Psoas muscle (tissue), 8 donors: ENCODE measurements at places on chromosomes 11 and 22. TPM values are rescaled to one million over a fixed set of nuclear protein-coding genes. Genes with fewer than 3 reads are reported as not detected.

OR52E8 gene
- total RNA-seq, result not detected

SHISAL1 gene
- 0.11 TPM for total RNA-seq

PPFIBP2 gene
- total RNA-seq, result 19.7 TPM

SLN gene
- 2,561 TPM for total RNA-seq

OR51D1 gene
- not detected for total RNA-seq

CARNS1 gene
- total RNA-seq, result 7.0 TPM

- DNase-seq, result no peak
Measured at GRCh38 chr11:133993921-133994320, 37.2 kb upstream of the IGSF9B start.

- DNase-seq, result no peak
Measured at GRCh38 chr11:105906517-105906916, 115.5 kb downstream of the MSANTD4 start.

DNA sequence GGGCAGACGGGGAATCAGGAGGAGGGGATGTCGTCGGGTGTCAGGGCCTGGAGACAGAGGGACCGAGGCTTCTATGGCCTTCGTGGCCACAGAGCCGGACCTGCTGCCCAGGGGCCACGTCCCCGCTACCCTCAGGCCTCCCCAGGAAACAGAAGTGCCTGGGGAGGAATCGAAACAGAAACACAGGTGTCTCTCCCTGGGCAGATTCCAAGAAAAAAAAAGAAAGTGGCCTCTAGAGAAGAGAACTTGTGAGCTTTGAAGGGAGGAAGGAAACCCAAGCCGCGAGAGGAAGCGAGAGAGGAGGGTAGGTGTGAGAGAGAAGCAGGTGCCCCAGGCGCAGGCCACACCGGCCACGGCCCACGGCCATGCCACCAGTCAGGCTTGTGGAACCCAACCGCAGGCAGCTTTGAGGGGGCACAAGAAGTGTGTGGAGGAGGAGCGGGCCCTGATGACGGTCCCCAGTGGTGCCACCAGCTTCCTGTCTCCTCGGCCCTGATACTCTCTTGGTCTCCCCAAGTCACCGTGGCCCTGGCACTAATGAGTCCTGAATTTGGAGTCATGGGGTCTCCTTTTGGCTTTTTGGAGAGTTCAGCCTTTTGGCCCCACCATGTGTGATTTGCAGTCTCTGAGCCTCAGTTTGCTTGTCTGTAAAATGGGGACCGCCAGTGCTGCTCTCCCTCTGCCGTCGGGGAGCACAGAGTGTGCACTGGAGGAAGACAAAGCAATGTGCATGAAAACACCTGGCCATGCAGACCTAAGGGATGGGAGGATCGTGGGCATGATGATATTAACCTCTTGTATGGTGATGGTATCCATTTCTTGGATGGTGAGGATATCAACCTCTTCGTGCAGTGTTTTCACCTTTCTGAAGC lies 25.2 kb downstream of the LIF start:
- DNase-seq, result no peak

GRCh38 chr22:40651563-40652501 lies 15.3 kb upstream of the MRTFA start:
- peak; percentile 98 for DNase-seq

GRCh38 chr11:68659158-68659921 lies 25.0 kb upstream of the GAL start:
- DNase-seq, result peak; percentile 74

GRCh38 chr11:8656291-8656690 lies 26.2 kb downstream of the TRIM66 start:
- DNase-seq, result no peak
